ENCODE measurements at places on chromosomes 1 and 21. TPM values are rescaled to one million over a fixed set of nuclear protein-coding genes. Genes with fewer than 3 reads are reported as not detected.

Gene ZNF593OS
- not detected for total RNA-seq

Gene ERICH3
- not detected for total RNA-seq

Gene TIAM1
- 9.2 TPM for total RNA-seq

Gene RHBDL2
- 0.36 TPM for total RNA-seq

Gene LCE3D
- total RNA-seq = not detected

Gene ECM1
- 17.2 TPM for total RNA-seq

Gene CNIH3
- 2.0 TPM for total RNA-seq

Gene FCRL5
- total RNA-seq = not detected

DNA sequence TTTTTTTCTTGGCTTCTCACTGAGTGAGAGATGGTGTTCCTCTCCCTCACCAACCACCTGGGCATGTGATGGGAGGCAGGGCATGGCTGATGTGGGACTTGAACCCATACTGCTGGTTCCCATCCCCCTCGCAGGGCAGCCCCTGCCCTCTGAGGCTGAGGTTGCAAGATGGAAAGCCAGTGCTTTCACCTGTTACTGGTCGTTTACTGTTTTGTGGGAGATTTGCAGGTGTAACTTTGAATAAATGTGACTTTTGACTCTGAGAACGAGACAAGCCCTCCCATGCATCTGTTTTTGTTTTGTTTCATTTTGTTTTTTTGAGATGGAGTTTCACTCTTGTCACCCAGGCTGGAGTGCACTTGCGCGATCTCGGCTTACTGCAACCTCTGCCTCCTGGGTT, 21.6 kb downstream of the C1orf167 start:
- no peak overlapping the region for H3K4me3 ChIP-seq
- no peak overlapping the region for H3K27ac ChIP-seq
- no peaks in the 10 kb centered on the region for H3K27me3 ChIP-seq

DNA sequence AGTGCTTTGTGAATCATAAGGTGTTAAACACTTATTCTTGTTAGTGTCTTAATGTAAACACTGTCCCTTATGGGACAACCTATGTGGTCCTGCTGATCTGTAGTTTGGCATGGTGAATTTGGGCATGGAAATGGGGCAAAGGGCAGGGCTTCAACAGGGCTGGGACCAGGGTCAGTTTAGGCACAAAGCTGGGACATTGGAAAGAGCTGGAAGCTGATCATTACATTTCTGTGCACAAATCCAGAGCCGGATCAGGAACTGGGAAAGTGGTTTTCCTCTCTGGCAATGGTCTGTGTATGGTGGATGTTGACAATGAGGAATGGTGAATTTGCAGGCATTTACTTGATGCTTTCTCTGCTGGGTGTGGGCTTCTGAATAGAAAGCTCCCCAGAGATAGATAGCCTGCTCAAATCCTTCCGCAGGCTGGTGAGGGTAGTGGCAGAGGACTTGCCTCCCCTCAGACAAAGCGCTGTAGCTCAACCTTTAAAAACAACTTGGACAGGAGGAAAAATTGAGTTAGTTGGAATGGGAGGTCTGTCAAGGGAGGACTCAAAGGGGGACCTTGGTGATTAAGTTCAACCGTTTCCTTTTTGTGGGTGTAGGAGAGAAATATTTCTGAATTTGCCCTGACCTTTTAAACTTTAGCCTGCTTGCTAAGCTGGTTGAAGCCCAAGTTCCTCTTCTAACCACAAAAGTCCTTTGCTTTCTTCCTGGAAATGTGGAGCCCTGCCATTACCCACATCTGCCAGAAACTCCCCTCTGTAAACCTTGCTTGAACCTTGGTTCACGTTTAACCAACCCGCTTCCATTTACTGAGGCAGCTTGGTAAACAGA, 35.3 kb downstream of the HLX start:
- no peaks in the 10 kb centered on the region for H3K36me3 ChIP-seq
- no peak overlapping the region for H3K4me3 ChIP-seq
- peaks cover 7% of the 10 kb centered on the region for H3K27me3 ChIP-seq
- no peak overlapping the region for H3K27ac ChIP-seq
- DNase-seq = no peak

DNA sequence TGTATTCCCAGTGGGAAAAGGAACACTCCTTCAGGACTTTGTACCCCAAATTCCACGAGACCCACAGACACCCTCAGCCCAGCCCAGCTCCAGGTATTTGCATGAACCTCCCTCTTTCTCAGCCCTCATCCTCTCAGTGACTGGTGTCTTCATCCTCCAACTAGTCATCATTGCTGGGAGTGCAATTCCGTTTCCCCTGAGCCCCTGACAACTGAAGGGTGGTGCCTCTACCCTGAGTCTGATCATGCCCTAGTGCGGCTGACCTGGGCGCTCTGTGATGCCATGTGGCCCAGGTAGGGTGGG, 3.8 kb upstream of the ZNF692 start:
- peak overlapping the region; percentile 62 for H3K4me3 ChIP-seq
- no peaks in the 10 kb centered on the region for H3K27me3 ChIP-seq
- H3K27ac ChIP-seq = no peak overlapping the region
- DNase-seq = no peak
- peaks cover 15% of the 10 kb centered on the region for H3K4me1 ChIP-seq

DNA sequence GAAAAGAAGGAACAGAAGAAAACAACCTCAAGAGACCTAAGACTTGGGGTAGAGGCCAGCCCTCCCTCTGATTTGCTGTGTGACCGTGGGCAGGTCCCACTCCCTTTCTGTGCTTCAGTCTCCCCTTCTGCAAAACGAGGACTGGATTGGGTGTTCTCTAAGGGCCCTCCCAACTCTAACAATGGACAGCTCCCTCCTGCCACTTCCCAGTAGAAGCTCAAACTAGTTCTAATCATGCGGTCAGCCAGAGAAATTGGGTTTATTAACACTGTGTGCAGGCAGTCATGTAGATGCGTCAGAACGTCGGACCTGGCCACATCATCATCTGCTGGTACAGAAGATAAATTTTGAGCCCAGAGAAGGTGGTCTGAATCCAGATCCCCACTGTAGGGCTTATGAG, 1.6 kb upstream of the PADI4 start:
- H3K4me1 ChIP-seq = no peaks in the 10 kb centered on the region
- DNase-seq = no peak
- H3K27me3 ChIP-seq = peaks cover 35% of the 10 kb centered on the region
- no peak overlapping the region for H3K27ac ChIP-seq

GRCh38 chr1:174786760-174787159, 213.0 kb upstream of the CACYBP start:
- H3K27ac ChIP-seq = no peak overlapping the region
- H3K4me3 ChIP-seq = no peak overlapping the region
- peaks cover 3% of the 10 kb centered on the region for H3K27me3 ChIP-seq

DNA sequence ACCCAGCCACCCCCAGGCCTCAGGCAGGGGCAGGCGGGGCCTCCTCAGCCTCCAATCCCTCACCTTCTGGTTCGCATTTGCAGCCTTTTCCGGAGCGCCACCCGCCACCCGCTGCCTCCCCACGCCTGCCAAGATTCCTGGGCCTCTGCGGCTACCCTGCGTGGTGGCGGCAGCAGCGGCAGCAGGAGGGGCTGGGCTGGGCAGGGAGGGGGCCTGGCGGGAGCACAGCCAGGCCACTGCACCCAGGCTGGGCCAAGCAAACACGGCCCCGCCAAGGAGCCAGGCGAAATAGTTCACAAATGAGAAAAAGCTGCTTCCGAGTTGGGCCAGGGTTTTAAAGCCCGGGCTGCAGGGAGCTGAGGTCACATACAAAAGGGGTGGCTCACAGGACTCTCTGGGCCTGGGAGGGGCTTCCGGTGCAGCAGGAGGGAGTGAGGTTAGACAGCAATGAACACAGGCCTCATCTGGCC, 9.8 kb downstream of the COL8A2 start:
- H3K27me3 ChIP-seq = no peaks in the 10 kb centered on the region
- H3K4me1 ChIP-seq = peaks cover 13% of the 10 kb centered on the region
- peak overlapping the region; percentile 7 for H3K27ac ChIP-seq
- no peak overlapping the region for H3K4me3 ChIP-seq
- no peaks in the 10 kb centered on the region for H3K36me3 ChIP-seq
- DNase-seq = peak; percentile 37

- H3K27ac ChIP-seq = peak overlapping the region; percentile 91
- peak; percentile 90 for DNase-seq
- peaks cover 12% of the 10 kb centered on the region for H3K4me1 ChIP-seq
- H3K27me3 ChIP-seq = no peaks in the 10 kb centered on the region
- peaks cover 10% of the 10 kb centered on the region for H3K36me3 ChIP-seq
Observed at GRCh38 chr1:24793447-24794129, 48.3 kb downstream of the CLIC4 start.

- H3K27ac ChIP-seq = peak overlapping the region; percentile 51
- no peaks in the 10 kb centered on the region for H3K36me3 ChIP-seq
- peak; percentile 40 for DNase-seq
- H3K4me3 ChIP-seq = no peak overlapping the region
Observed at GRCh38 chr1:87685311-87686135, 356.8 kb downstream of the LMO4 start.

DNA sequence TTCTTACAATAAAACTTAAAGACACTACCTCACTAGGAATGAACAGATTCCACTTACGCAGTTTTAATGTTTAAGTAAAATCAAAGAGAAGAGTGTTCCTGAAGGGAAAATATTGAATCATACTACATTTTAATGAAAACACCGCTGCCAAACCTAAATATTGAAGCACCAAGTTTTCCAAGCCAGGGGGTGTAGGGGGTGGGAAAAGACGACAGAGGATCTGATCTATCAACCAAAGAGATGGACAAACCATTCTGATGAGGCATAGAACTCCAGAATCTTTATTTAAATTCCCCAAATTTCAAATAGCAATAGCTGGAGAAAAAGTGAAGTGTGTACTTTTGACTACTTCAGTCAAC, 1.2 kb downstream of the ELK4 start:
- H3K27ac ChIP-seq = peak overlapping the region; percentile 98
- H3K36me3 ChIP-seq = peaks cover 2% of the 10 kb centered on the region
- no peak for DNase-seq
- peak overlapping the region; percentile 99 for H3K4me3 ChIP-seq
- no peaks in the 10 kb centered on the region for H3K27me3 ChIP-seq

DNA sequence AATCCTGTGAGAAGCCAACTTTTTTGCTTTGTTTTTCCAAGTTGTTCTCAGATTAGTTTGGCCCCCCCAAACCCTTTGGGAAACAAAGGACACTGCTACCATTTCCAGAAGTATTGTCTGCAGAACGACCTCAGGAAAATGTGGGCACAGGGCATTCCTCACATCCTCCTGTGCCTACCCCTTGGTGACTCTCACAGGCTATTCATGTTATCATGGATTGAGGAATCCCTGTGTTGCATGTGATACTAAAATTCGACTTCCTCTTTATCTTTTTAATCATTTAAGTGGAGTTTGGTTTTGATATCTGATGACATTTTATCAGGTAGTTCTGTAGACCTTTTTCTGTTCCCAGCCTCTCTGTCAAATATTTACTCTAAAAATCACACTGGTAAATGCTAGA, 184.5 kb downstream of the FASLG start:
- no peak for DNase-seq
- H3K36me3 ChIP-seq = no peaks in the 10 kb centered on the region
- no peaks in the 10 kb centered on the region for H3K27me3 ChIP-seq
- H3K27ac ChIP-seq = no peak overlapping the region
- peaks cover 2% of the 10 kb centered on the region for H3K4me1 ChIP-seq

GRCh38 chr1:118984722-118985639, 3.2 kb downstream of the TBX15 start:
- no peak overlapping the region for H3K27ac ChIP-seq
- DNase-seq = no peak
- peaks cover under 1% of the 10 kb centered on the region for H3K4me1 ChIP-seq
- peaks cover 97% of the 10 kb centered on the region for H3K27me3 ChIP-seq
- H3K36me3 ChIP-seq = no peaks in the 10 kb centered on the region

DNA sequence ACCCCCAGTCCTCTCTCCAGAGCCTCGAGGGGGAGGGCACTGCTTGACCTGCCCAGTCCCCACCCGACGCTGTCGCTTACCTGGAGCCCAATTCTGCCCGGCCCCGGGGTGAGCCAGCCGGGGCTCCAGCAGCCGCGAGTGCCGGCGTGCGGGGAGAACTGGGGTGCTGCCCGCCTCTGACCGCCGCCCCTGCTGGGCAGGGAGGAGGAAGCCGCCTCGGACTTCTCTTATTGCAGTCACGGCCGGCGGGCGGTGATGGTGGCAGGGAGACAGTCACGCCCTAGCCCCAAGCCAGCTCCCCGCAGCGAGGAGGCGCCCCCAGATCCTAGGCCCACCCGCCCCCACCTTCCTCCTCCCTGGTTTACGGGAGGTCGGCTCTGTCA, at the start of gene FGR:
Gene FGR, minus strand, starts transcription at position 201 of the 383 bp plus-strand sequence. CDS start 11,269 bp downstream, outside the sequence.
- no peak for DNase-seq
- H3K36me3 ChIP-seq = no peaks in the 10 kb centered on the region
- H3K27ac ChIP-seq = no peak within 1 kb of the TSS
- H3K4me1 ChIP-seq = no peaks in the 10 kb centered on the region
- peaks cover 48% of the 10 kb centered on the region for H3K27me3 ChIP-seq
- peak within 1 kb of the TSS; percentile 2 for H3K4me3 ChIP-seq

DNA sequence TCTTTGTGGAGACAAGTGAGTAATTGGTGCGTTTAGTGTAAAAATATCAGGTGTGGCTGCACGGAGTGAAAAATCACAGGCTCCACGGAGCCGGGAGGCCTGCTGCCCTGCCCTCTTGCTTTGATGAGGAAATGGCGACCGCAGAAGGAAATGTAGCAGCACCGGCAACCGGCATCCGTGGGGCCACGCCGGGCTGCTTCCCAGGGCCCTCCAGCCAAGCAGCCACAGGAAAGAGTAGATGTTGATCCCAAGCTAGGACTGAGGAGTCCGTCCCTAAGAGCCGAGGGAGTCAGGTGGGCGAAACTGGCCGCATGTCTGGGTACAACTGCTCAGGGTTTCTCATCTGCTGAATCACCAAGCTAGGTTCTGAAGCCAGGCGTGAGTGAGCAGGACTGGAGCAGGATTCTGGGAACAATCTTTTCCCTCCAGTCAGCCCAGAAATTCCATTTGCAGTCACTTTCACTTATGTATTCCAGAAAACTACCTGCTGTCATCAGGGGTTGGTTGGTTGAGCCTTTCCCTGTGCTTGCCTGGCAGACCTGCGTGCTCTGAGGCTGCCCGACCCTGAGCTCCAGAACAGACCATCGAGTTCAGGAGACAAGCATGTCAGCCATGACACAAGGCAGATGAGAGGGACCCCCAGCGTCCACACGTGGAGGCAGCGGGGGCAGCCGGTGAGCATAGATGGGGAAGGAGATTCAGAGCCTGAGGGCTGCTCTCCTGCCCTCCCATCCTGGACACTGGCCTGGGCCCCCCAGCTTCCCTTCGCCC, 5.8 kb upstream of the ITGB2 start:
- peaks cover 62% of the 10 kb centered on the region for H3K27me3 ChIP-seq
- H3K4me3 ChIP-seq = no peak overlapping the region
- no peak overlapping the region for H3K27ac ChIP-seq
- peaks cover 22% of the 10 kb centered on the region for H3K4me1 ChIP-seq
- DNase-seq = peak; percentile 29

- H3K4me3 ChIP-seq = no peak overlapping the region
- H3K27me3 ChIP-seq = no peaks in the 10 kb centered on the region
- peak; percentile 24 for DNase-seq
- H3K36me3 ChIP-seq = 0 out of 2 replicates have a peak, but pooled peaks cover 1% of the 10 kb centered on the region
Observed at GRCh38 chr1:43750083-43750482, 42.7 kb downstream of the ST3GAL3 start.

Data from IMR-90 (cell line).